AG04449 (cell line): ENCODE measurements at places on chromosomes 5 and 9.
A peak's percentile ranks its signal among the peaks of the same experiment; 100 is the strongest.

- DNase-seq = no peak
These were observed 116.9 kb downstream of the C5orf15 start for GRCh38 chr5:133851521-133851920.

- DNase-seq = no peak
These were observed 4.5 kb downstream of the UBE2D2 start for GRCh38 chr5:139565411-139566305.

GRCh38 chr9:34985311-34985899 lies 4.1 kb upstream of the DNAJB5 start:
- DNase-seq = no peak

- DNase-seq = no peak
These were observed 35.5 kb upstream of the GRHPR start for GRCh38 chr9:37386988-37387387.

DNA sequence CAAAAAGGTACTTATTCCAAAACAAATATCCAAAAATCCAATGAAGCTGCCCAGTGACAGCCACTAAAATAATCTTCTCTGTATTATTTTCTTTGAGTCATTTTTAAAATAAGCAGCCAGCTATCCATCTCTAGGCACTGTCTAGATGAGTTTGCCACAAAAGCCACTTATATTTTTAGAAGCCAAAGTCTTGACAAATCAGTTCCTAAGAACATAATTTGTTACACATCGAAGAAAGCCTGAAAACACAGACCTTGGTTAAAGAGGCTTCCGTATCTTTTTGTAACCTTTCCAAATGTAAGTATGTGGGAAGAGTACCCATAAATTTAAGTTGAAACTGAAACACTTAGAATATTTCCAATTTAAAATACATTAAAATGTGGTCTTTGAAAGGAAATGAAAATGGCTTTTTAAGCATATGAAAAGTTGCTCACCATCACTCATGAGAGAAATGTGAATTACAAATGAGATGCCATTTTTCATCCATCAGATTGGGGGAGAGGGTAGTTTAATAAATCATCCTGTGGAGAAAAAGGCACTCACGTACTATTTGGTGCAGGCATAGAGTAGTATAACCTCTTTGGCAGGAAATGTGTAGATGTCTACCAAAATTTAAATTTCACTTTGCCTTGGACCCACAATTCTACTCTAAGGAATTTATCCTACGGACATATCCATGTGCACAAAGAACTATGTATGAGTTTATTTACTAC lies 180.4 kb downstream of the MLLT3 start:
- DNase-seq = no peak

GRCh38 chr9:16421532-16421931 lies 448.9 kb downstream of the BNC2 start:
- no peak for DNase-seq

DNA sequence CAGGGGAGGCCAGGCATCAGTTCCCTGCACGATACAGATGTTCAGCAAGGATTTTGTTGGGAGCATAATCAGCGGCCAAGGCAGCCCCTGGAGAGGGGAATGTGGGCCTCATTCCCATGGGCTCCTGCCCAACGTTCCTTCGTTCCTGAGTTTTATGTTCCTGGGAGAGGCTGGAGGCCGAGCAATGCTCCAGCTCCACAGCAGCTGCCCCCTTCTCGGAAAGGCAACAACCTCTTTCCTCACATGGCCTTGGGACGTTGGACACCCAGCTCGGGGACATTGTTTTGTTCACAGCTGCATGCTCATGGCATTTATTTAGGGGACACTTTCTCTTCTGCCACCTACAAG lies 63.8 kb upstream of the COL15A1 start:
- no peak for DNase-seq

DNA sequence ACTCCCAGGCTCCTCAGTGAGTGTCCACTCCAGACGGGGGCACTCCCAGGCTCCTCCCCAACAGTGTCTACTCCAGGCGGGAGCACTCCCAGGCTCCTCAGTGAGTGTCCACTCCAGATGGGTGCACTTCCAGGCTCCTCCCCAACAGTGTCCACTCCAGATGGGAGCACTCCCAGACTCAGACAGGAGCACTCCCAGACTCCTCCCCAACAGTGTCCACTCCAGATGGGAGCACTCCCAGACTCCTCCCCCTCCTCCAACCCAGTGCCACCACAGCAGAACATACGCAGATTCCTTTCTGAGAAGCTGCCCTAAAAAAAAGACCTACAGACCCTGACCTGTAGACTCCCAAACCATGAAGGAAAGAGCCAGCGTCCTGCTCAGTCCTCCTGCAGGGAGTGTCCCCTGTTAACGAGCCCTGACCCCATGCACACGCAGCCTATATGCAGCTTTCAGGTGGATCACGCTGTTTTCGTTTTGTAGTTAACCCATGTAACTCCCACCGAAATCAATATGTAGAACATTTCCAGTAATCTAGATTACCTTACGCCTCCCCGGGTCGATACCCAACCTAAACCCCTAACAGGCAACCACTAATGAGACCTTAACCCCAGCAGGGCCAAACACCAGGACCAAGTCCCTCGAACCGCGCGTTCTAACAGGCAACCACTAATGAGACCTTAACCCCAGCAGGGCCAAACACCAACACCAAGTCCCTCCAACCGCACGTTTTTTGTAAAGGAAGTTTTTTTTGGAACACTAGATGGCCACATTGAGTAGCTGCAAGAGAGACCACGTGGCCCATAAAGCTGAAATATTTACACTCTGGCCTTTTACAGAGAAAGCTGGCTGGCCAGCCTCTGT lies 15.7 kb downstream of the PNPLA7 start:
- DNase-seq = no peak

DNA sequence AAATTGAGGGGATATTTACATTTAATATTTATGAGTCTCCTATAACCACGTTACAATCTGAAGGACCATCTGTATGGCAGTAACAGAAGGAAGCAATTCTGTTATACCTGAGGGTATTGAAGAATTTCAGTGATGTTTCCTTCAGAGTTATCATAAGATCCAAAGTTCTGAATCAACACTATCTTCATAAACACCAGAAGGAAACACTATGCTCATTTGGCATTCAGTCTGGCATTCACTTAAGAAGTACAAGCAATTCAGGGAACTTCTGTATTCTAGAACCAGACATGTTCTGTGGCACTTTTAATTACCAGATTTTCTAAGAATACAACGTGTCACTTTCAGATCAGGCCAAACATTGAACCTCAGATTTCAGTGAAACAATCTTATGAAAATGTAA lies 9.6 kb downstream of the DAB2 start:
- DNase-seq = no peak

- DNase-seq = no peak
These were observed 57.4 kb downstream of the TMEM38B start for GRCh38 chr9:105751761-105752160.

GRCh38 chr9:122276096-122276495 lies 11.4 kb downstream of the MRRF start:
- no peak for DNase-seq

GRCh38 chr5:52878656-52879055 lies 90.9 kb downstream of the ITGA1 start:
- no peak for DNase-seq

DNA sequence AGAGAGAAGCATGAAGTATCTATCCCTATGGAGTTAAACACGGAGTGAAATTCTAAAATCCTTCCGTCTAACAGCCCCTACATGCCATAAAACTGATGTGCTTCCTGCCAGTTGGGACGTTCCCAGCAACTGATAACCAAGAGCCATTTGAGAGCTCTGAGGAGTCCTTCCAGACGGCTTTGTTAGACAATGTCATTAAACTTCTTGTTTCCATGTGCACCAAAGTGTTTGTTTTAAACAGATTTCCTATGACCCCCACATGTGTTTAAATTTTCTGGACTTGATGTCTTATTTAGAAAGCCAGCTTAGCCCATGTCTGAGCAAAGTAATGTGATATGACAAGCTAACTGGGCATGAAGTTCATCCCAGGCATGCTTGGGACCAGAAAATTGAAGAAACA lies 57.2 kb upstream of the LPAR1 start:
- no peak for DNase-seq

DNA sequence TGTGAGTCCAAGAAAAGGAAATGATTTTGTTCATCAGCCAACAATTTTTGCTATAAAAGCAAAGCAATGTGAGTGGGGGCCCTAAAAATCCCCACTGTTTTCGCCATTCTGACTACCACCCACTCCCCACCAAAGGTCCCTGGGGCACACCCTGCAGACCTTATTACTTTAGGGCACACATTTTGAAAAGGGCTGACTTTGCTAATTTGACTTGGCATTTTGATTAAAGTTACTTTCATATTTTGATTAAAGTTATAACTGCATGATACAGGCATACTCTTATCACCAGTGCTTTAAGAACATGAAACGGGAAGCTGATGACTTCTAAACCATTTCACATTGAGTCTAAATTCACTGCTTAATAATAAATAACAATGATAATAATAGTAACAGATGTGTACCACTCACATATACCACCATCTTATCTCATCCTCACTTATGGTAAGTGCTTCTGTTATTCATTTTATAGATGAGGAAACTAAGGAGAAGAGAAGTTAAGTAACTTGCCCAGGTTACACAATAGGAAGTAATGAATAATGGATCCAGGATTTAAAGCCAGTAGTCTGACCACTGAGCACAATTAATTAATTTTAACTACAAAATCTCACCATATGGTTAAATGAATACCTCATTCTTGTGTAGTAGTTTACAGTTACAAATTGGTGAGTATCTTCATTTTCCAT lies 25.4 kb upstream of the NR3C1 start:
- DNase-seq = no peak

- DNase-seq = no peak
These were observed 111.7 kb upstream of the C6 start for GRCh38 chr5:41325074-41325473.

- DNase-seq = no peak
These were observed 50.0 kb downstream of the NACC2 start for GRCh38 chr9:136044971-136045594.

GRCh38 chr9:133246562-133246961 lies 28.4 kb downstream of the ABO start:
- no peak for DNase-seq

- no peak for DNase-seq
These were observed 39.6 kb downstream of the SNX30 start for GRCh38 chr9:112789891-112790774.

DNA sequence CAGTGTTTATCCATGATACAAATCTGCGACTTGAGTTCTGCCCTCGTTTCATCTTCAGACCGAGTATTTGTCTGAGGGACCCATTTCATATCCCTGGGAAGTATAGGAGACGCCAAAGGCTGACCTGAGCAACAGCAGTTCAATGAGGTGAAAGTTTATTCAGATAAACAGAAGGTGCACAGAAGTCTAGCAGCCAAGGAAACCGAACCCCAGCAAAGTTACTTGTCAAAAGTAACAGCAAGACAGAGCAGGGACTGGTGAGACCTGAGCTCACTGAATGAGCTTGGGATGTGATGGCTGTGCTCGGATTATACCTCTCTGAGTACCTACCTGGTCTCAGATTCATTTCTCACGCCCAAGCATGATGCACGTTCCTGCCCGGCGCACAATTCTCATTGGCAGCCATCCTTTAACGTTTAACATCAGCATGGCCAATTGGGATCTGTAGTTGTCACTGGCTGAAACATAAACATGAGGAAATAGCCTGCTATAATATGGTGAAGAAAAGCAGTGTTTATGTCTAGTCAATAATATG lies 599 bp downstream of the LYRM7 start:
- no peak for DNase-seq

- DNase-seq = no peak
These were observed 143.2 kb downstream of the BOD1 start for GRCh38 chr5:173473288-173473687.

- no peak for DNase-seq
These were observed 69.7 kb upstream of the FCN1 start for GRCh38 chr9:134987376-134987775.

DNA sequence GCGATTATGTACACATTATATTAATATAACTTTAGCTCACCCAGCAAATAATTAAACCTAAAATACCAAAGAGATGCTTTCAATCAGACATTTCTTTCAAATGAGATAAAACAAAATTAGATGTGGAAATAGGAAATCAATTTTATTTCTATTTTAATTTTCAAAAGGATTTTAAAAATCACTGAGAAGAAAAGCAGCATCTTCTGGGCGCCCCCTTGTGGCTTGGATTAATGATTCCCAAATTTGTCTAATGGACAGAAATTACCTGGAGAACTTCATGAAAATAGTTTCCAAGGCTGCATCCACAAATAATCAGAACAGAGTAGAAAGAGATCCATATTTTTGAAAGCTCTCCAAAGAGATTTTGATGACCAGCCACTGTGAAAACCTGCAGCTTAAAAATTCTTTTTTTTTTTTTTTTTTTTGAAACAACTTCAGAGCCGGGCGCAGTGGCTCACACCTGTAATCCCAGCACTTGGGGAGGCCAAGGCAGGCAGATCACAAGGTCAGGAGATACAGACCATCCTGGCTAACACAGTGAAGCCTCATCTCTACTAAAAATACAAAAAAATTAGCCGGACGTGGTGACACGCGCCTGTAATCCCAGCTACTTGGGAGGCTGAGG lies 50.9 kb upstream of the CEMIP2 start:
- DNase-seq = no peak

GRCh38 chr9:93187574-93187973 lies 3.6 kb downstream of the WNK2 start:
- DNase-seq = no peak

- peak; percentile 44 for DNase-seq
These were observed 25.6 kb downstream of the CAMK2A start for GRCh38 chr5:150263801-150264621.

DNA sequence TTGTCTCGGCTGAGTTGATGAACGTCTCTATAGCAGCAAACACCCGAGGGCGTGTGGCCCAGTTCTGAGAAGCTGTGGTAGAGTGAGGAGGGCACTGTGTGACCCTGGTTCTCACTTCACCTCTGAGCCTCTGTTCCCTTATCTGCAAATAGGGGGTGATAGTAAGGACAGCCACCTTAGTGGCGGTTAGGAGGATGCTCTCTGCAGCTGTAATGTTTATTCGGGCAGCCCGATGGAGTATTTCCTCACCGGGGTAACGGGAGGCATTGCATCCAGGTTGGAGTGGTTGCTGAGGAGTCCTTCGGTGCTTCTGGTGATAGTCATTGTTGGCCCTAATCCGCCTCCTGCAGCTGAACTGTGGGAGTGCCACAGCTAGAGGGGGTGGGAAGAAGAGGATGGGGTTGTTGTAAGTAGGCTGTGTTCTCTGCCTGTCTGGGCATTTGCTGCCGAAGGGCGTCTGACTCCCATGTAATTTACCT lies 13.9 kb downstream of the PRRC2B start:
- DNase-seq = no peak

- DNase-seq = no peak
These were observed 84.0 kb downstream of the GTF3C4 start for GRCh38 chr9:132754236-132754635.
